ENCODE measurements at places on chromosomes 7 and 10.

- no peak for DNase-seq
Observed at GRCh38 chr7:93751421-93751820, 139.1 kb downstream of the TFPI2 start.

- no peak for DNase-seq
Observed at GRCh38 chr10:32981760-32982159, 23.7 kb upstream of the ITGB1 start.

GRCh38 chr10:97887399-97887798 lies 37.8 kb downstream of the GOLGA7B start:
- no peak for DNase-seq

DNA sequence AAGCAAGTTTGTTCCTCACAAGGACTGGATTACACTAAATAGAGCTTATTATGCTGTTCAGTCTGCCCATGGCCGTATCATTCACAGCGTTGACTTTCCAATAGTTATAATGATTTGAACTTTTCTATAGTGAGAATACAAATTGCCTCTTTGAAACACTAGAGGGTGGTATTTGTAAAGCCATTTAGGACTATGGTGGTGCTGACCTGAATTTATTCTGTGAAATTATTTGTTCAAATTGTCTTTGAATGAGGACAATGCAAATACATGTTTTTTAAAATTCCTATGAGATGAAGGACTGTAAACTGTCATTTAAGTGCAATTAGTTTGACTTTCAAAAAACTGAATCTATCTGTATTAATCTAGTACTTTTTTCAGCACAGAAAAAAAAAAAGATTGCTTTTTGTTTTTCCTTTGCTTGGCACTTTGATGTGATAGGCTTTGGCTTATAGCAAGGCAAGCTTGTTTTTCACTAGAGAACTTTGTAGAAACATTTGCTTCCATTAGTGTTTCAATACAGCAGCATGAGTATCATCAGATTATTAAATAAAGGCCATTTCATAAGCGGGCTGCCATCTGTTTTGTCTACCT lies 122.7 kb upstream of the TMEM229A start:
- DNase-seq, result no peak

- no peak for DNase-seq
Observed at GRCh38 chr10:118737603-118738302, 17.0 kb downstream of the CACUL1 start.

GRCh38 chr10:106825576-106826364 lies 338.7 kb downstream of the SORCS1 start:
- no peak for DNase-seq

- no peak for DNase-seq
Observed at GRCh38 chr10:74058658-74059057, 60.7 kb downstream of the VCL start.

DNA sequence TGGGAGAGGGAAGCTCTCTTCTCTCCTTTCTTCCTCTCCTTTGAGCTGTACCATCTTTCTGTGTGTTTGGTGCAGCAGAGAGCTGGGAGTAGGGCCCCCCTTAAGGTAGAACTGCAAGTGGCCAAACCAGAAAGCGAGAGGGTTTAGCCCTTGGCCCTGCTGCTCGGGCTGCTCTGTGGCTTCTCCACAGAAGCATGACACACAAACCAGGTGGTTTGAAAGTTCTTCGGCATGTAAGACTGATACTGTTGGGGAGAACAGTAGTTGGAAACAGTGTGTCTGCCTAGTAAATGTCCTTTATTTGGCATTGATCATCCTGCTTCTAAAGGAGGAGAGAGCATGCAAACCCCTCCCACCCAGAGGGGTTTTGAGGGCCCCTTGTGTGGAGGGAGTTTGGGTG lies 277.8 kb downstream of the CELF2 start:
- DNase-seq, result no peak
